Erythroblast (primary cell): ENCODE measurements at places on chromosomes 13 and 19.
A peak's percentile ranks its signal among the peaks of the same experiment; 100 is the strongest.

DNA sequence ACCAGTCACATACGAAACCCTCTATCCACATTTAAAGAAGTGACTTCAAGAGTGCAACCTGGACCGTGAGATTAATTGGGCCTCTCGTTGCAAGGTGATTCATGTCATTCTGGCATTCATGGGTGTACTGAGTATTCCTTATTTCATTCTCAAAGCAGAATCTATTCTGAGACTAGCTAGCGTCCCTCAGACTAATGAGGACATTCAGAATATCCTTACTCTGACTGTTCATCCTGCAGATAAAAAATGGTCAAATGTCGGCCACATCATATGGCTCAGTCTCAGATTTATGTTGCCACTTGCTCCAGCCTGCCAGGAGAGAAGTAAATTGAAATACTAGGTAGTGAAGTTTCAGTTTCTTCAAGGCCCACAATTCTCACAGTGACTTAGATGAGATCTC is 7.3 kb downstream of the ACOD1 start:
- DNase-seq, result no peak

DNA sequence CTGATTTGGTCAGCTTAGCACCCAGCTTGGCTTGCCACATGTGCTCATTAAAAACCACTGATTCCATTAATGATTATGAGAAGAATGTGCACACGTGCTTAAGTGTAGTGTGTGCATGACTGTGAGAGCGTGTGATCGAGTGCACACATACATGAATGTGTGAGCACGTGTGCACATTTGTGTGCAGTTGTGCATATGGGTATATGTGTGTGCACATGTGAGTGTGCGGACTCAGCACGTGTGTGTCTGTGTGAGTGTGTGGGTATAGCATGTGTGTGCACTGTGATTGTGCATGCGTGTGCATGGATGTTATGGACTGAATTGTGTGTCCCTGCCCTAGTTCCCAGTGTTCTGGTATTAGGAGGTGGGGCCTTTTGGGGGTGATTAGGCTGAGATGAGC is 202.1 kb upstream of the ZNF536 start:
- DNase-seq, result no peak

- peak; percentile 80 for DNase-seq
These were observed 9.9 kb downstream of the RANBP3 start for GRCh38 chr19:5967994-5968430.

DNA sequence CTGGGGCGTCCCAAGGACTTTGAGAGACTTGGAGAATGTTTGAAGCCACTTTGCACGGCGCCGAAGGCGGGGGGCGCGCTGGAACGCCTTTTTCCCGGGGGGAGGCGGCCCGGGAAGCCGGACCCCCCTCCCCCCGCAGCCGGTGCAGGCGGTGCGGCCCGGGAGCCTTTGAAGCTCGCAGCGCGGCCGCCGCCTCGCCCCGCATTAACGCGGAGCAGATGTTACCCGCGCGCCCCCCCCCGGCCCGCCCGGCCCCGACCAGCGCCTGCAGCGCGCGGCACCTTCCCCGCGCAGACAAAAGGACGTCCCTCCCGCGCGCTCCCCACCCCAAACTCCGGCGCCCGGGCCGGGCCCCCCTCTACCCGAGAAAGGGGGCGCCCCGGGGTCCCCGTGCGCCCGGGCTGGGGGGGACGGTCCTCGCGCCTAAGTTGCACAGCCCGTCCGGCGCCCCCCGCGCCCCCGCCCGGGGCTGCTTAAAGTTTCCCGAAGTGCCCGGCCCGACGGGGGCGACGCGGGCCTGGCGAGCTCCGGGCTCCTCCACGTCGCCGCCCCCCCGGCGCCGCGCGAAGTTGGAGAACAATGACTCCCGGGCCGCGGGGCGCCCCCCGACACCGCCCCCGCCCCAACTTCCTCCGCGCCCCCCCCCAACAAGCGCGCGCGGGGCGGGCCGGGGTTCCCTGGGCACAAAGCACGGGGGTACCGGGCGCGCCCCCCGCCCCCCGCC is 685 bp downstream of the TCF3 start:
- DNase-seq, result peak; percentile 84

DNA sequence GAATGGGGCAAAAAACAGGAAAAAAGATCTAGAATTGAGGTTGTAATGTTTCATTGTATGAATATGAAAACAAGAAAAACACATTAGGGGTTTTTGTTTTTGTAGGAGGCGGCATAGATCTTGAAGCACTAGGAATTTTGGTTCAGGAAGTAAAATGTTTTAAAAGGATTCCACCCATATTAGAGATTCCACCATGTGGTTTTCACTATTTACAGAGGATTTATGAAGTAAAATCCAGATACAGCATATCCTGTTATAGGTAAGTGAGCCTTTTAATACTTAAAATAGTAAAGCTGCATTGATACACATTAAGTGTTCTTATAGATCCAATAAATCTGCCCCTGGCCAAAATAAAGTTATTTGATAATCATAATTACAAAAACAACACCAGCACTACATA is 61.4 kb downstream of the MICU2 start:
- DNase-seq, result no peak

DNA sequence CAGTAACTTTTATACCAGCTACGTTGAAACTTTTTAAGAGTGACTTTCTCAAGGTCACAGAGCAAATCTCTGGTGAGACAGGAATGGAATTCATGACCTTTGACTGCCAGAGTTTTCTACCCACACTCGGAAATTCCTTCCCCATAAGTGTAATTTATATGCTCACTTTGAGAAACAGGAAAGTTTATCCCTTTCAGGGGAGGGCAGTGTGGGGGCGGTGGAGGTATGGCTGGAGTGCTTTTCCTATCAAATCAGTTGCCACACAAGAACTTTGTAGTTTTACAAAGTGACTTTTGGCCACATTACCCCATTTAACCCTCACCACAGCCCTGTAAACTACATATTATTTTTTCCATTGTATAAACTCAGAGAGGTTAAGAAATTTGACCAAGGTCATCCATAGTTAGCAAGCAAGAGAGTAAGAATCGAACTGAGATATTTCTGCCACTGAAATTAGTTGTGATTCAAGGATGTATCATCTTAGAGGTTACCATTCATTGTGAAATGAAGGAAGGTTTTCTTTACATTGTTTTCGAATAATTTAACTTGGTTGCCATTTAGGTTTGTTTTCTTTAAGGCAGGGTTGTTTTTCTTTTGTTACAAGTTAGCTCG is 5.9 kb downstream of the KLF12 start:
- no peak for DNase-seq

GRCh38 chr19:18477974-18478373 is 40.0 kb upstream of the ISYNA1 start:
- no peak for DNase-seq

DNA sequence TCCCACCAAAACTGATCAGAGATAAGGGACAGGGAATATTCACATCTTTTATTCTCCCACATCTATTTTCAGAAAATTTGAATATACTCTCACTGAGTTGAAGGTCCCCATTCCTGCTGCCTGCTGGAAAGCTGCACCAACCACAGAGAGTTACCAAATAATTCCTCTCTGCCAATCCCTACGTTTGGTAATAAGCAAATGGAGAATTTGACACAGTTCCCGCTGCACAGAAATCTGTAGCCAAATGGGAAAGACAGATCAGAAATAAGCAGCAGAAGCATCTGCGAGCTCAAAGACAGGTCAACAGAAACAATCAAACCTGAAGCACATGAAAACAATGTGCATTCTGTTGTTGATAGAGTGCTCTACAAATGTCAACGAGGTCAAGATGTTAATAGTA is 9.9 kb downstream of the ZNF112 start:
- DNase-seq, result no peak

DNA sequence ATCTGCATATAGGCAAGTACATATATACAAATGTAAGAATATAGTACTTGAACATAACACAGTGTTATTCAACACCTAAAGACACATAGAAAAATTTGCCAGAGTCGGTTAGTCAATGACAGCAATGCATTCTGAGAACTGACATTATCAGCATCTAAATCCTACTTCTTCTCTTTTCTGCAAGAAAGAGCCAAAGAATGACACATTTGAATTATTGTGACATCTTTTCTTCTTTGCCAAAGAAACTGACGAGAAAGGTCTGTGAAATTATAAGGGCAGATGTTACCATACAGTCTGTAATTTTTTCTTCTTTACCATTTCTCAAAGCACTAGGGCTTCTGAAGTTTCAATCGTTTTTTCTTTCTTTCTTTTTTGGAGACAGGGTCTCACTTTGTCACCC is 350.9 kb upstream of the NBEA start:
- DNase-seq, result no peak

DNA sequence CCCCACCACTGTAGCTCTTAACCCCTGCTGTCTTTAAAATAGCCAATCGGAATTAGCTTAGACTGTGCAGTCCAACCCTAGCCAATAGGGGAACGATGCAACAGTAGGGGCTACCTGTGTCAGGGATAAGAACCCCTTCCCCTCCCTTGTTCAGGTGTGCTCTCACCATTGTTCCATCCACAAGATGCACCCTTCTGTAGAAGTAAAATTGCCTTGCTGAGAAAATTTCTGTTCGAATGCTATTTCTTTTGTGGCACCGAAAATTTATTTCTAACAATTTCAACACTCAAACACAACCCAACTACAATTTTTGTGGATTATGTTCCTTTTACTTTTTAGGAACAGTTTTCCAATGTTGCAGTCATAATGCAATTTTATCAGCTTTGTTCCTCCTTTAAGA is 3.6 kb upstream of the ZNF583 start:
- DNase-seq, result no peak

DNA sequence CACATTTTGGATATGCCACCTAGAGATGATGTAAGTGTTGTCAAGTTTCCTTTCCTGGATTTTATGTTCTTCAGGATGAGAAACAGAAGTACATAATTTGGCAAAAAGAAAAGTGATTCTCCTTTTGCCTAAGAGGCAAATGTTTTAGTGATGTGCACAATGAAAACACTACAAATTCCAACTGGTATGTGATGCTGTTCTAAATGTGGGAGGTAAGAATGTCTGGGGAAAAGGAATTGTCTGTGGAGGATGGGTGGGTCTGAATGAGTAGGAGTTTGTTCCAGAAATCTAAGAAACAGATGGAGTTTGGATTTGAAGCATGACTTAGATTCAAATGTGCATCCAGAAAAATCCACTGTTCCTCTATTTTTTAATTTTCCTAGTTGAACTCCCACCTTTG is 473.6 kb upstream of the SPRY2 start:
- DNase-seq, result no peak

DNA sequence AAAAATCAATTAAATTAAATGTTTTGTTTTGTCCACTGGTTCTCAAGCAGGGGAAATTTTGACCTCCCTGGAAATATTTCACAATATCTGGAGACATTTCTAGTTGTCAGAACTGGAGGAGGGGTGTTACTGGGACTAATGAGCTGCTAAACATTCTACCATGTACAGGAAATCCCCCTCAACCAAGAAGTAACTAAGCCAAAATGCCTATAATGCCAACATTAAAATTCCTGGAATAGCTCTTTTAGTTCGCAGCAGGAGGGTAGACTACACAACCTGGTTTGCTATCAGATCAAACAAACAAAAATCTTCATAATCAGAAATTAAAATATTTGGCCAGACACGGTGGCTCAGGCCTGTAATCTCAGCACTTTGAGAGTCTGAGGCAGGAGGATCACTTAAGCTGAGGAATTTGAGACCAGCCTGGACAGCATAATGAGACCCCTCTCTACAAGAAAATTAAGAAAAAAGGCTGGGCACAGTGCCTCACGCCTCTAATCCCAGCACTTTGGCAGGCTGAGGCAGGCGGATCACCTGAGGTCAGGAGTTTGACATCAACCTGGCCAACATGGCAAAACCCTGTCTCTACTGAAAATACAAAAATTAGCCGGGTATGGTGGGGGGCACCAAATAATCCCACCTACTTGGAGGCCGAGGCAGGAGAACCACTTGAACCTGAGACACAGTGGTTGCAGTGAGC is 13.7 kb upstream of the SMARCA4 start:
- DNase-seq, result no peak

- DNase-seq, result no peak
These were observed 2.2 kb downstream of the LEUTX start for GRCh38 chr19:39780894-39781293.

DNA sequence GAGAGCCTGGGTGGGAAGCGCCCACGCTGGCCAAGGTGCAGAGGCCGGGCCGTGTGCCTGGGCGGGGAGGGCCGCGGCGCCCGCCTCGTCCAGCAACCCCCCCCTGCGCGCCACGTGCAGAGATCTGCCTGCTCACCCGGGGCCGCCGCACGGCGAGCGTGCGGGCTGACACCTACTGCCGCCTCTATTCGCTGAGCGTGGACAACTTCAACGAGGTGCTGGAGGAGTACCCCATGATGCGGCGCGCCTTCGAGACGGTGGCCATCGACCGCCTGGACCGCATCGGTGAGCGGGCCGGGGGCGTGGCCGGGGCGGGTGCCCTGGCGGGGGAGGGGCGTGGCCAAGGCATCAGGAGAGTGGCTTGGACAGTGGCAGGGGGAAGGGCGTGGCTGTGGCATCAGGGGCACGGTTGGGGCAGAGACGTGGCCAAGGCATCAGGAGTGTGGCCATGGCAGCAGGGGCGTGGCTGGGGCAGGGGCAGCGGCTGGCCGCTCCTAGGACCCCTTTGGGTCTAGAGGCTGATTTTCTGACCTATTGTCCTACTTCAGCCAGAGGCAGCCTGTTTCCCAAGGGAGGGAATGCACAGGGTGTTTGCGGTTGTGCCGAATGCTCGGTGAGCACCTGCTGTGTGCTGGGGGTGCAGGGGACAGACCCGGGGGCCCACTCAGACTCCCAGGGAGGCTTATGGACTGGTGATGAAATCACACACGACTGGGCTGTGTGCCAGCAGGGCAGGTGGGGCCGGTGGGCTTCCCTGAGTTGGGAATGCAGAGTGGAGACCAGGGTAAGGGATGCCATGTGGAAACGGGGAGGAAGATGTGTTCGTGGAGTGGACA is 19.4 kb downstream of the POLRMT start:
- no peak for DNase-seq

DNA sequence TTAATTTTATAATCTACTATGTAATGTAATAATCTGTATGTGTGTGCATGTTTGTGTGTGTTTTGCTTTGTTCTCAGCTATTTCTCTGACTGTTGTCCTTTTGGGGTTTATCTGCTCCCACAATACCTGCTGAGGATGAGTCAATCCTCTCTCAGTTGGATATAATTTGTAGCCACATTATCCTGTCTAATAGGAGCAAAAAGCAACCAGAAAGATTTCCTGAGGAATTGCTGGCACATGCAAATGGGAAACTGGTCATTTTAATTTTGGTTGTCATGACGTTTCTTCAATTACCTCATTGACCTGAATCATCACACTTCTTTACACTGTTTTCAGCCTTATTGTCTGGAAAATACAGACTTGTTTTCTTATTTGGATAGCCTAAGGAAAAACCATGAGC is 488.4 kb downstream of the KLF5 start:
- no peak for DNase-seq
